ENCODE measurements at places on chromosomes 3 and 15.

DNA sequence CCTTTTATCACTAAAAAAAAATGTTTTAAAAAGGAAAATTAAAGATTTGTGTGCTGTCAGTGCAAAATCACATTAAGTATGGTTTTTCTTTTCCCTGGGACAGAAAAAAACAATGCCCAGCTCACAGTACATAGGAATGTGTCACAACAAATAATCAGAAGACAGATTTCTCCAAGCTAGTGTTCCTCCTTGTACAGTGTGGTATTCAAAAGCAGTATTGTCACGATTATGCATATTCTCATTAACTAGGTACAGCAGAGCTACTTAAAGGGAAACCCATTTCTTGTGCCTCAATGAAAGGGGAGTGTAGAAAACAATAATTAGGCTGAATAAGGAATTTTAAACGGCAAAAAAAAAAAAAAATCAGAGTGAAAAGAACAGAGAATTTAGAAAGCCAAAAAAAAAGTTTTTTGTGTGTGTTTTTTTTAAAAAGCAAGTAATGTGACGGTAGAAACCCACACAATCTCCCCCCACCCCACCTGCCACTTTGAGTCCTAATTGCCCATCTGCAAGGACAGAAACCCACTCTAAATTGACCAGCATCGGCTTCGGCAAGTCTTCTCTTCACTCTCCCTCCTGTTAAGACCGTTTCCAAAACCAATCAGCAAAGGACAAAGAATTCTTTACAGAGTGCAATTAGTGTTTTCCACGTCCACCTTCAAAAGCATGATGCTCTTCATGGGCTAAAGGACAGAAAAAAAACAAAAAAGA is 41.0 kb downstream of the EIF4E3 start:
- no peak overlapping the region for H3K4me3 ChIP-seq
- no peak for DNase-seq
- no peak overlapping the region for H3K27ac ChIP-seq
- H3K36me3 ChIP-seq, result no peaks in the 10 kb centered on the region

GRCh38 chr3:113118336-113118735 is 93.0 kb upstream of the BOC start:
- no peaks in the 10 kb centered on the region for H3K36me3 ChIP-seq
- no peak for DNase-seq
- no peak overlapping the region for H3K4me3 ChIP-seq

DNA sequence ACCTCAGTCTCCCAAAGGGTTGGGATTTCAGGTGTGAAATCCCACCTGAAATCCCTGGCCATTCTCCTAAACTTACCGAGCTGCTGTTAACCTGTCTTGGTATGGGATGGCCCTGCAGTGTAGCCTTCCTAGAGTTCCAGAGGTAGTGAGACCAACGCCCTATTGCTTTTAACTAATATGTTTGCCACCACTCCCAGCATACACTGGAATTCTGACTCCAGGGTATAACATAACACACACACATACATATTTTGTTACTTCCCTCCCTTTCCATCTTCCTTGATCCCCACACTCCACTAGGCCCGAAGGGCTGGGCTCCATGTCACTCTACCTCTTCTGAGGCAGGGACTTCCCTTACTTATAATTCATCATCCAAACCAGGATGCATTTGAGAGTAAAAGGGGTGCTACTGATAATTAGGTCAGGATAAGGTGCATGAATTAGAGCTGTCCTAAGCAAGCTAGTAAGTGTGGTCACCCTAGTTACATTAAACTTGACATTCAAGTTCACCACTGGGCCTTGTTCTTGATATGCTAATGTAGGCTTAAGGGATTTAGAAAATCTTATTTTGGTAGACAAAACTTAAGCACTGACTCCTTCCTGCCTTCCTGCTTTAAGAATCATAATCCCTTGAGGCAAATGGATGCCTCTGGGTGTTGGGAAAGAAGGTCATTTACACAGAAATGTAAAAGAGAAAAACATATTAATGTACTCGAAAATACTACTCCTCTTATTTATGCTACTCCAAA is 317.6 kb downstream of the MAGI1 start:
- no peak overlapping the region for H3K4me3 ChIP-seq
- no peak for DNase-seq
- no peak overlapping the region for H3K27ac ChIP-seq
- no peaks in the 10 kb centered on the region for H3K4me1 ChIP-seq
- no peaks in the 10 kb centered on the region for H3K36me3 ChIP-seq

GRCh38 chr3:85041001-85041400 is 82.2 kb downstream of the CADM2 start:
- no peaks in the 10 kb centered on the region for H3K27me3 ChIP-seq
- H3K4me1 ChIP-seq, result no peaks in the 10 kb centered on the region
- no peak overlapping the region for H3K27ac ChIP-seq
- no peaks in the 10 kb centered on the region for H3K36me3 ChIP-seq

- peaks cover 9% of the 10 kb centered on the region for H3K4me1 ChIP-seq
- H3K27ac ChIP-seq, result no peak overlapping the region
- H3K27me3 ChIP-seq, result peaks cover 3% of the 10 kb centered on the region
- H3K4me3 ChIP-seq, result no peak overlapping the region
- no peaks in the 10 kb centered on the region for H3K36me3 ChIP-seq
- no peak for DNase-seq
These were observed 77.6 kb upstream of the CHD2 start for GRCh38 chr15:92822216-92823144.

DNA sequence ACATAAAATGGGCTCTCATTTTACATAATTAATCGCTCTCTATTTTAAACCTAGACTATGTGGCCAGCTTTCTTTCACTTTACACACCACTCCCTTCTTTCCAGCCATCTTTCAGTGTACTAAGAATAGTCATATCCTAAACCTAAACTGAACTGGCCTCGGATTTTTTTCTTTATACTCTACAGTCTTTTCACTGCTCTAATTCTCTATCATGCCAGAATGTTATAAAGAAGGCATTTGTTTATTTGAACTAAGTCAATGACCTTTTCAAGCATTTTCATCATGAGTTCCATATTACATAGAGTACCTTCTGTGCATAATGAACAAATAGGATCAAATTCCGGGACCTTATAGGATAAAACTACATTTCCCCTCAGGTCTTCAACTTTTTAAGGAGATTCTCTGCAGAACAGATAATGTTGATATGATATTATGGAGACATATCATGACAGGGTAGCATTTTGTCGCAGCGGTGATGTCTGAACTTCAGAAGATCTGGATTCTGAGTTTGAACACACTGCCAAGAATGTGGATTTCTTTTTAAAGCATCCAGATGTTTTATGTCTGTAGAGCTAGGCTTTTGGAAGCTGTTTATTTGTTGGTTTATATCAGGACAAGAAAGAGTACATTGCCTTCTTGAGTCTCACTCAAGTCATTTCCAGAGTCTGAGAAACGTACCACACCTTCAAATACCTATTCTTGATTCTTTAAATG is 1047.3 kb downstream of the MCTP2 start:
- DNase-seq, result no peak
- H3K4me1 ChIP-seq, result peaks cover 8% of the 10 kb centered on the region
- no peaks in the 10 kb centered on the region for H3K27me3 ChIP-seq

DNA sequence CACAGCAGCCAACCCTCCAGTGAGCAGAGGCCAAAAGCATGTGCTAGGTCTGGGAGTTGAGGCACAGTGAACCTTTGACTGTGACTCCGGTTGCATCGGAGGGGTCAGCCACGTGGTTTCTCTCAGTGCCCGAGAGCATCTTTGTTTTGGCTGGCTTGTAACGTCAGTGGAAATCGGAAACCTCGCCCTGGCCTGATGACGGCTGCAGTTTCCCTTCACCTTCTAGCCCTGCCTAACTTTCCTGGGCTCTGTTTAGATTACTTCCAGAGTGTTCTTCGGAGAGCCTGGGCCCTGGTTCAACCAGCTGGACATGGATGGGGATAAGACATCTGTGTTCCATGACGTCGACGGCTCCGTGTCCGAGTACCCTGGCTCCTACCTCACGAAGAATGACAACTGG is 56.6 kb downstream of the MESD start:
- H3K36me3 ChIP-seq, result no peaks in the 10 kb centered on the region
- H3K27me3 ChIP-seq, result no peaks in the 10 kb centered on the region
- no peak overlapping the region for H3K27ac ChIP-seq
- no peak overlapping the region for H3K4me3 ChIP-seq

DNA sequence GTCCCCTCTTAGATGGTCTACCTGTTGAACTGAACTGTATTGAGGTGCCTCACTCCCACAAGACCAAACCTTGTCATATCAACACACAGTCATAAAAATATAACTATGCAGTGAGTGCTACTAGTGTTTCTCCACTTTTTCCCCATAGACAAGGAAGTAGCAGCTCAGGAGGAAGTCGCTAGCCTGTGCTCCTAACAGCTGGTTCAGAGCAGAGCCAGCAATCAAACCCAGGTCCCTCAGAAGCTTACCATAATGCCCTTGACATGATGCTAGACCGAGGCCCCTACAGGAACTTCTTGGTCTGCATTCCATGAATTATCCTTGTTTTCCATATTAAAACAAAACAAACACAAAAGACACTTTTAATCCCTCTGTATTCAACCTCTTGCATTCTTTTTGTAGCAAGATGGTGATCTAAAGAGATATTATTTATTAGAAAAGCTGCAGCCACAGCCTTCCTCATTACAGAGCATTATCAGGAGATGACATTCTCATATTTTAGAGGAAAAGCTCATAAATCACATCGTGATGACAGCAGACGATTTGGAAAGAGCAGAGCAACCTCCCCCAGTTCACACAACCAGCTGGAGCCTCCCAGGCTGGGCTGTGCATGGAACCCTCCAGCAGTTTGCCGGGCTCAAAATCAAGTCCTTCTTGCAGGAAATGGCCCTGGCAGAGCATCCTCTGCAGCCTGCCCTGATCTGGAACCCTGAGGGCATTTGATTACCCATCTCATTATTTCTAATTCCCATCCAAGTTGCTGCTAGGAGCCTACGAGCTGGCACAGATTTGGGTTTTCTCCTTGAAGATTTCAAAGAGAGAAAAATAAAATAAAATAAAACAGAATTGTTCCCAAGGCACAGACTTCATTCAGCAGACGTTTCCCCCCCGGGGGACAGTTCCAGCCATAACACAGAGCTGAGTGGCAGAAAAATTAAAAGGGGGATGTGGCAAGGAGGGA is 118.8 kb downstream of the SRGAP3 start:
- no peaks in the 10 kb centered on the region for H3K4me1 ChIP-seq
- no peaks in the 10 kb centered on the region for H3K36me3 ChIP-seq
- DNase-seq, result no peak
- no peak overlapping the region for H3K4me3 ChIP-seq
- peaks cover 4% of the 10 kb centered on the region for H3K27me3 ChIP-seq
- H3K27ac ChIP-seq, result no peak overlapping the region

- H3K27ac ChIP-seq, result no peak overlapping the region
- no peaks in the 10 kb centered on the region for H3K36me3 ChIP-seq
- no peak overlapping the region for H3K4me3 ChIP-seq
- no peaks in the 10 kb centered on the region for H3K4me1 ChIP-seq
- DNase-seq, result no peak
- H3K27me3 ChIP-seq, result peaks cover 11% of the 10 kb centered on the region
These were observed 70.1 kb downstream of the CASR start for GRCh38 chr3:122253581-122253980.

- peak; percentile 0 for DNase-seq
- no peak overlapping the region for H3K4me3 ChIP-seq
- H3K27ac ChIP-seq, result no peak overlapping the region
- H3K36me3 ChIP-seq, result no peaks in the 10 kb centered on the region
These were observed 94.7 kb upstream of the SLC7A14 start for GRCh38 chr3:170680593-170680992.

GRCh38 chr3:114428044-114428595 is 134.3 kb downstream of the TIGIT start:
- H3K36me3 ChIP-seq, result no peaks in the 10 kb centered on the region
- H3K27me3 ChIP-seq, result no peaks in the 10 kb centered on the region
- no peaks in the 10 kb centered on the region for H3K4me1 ChIP-seq
- no peak for DNase-seq
- H3K4me3 ChIP-seq, result no peak overlapping the region

- H3K4me3 ChIP-seq, result peak overlapping the region; percentile 90
- H3K4me1 ChIP-seq, result peaks cover 17% of the 10 kb centered on the region
- no peaks in the 10 kb centered on the region for H3K27me3 ChIP-seq
- H3K27ac ChIP-seq, result peak overlapping the region; percentile 88
These were observed 466 bp downstream of the NFKBIZ start for GRCh38 chr3:101849714-101850245.

DNA sequence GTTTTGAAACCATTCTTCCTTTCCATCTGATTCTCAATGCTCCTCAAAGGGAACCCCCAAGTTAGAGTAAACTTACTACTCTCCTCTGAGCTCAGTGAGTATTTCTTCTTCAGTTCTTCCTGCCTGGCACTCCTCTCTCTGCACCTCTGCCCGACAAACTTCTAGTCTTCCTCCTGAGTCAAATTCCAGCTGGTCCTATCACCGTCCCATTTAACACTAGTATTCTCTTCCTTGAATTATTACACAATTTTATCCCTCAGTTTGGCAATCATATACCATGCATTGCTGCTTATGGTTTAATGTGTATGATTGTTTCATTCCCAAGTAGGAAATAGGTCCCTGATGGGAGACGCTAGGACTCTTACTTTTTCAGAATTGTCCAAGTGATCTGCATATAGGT is 279.7 kb downstream of the MECOM start:
- no peak overlapping the region for H3K27ac ChIP-seq
- H3K36me3 ChIP-seq, result no peaks in the 10 kb centered on the region
- no peak overlapping the region for H3K4me3 ChIP-seq
- no peaks in the 10 kb centered on the region for H3K27me3 ChIP-seq
- no peak for DNase-seq
- H3K4me1 ChIP-seq, result peaks cover 19% of the 10 kb centered on the region

- no peak overlapping the region for H3K27ac ChIP-seq
- H3K4me1 ChIP-seq, result peaks cover 8% of the 10 kb centered on the region
- peaks cover 5% of the 10 kb centered on the region for H3K27me3 ChIP-seq
- H3K4me3 ChIP-seq, result no peak overlapping the region
- H3K36me3 ChIP-seq, result no peaks in the 10 kb centered on the region
These were observed 31.4 kb downstream of the STARD5 start for GRCh38 chr15:81292523-81293001.

DNA sequence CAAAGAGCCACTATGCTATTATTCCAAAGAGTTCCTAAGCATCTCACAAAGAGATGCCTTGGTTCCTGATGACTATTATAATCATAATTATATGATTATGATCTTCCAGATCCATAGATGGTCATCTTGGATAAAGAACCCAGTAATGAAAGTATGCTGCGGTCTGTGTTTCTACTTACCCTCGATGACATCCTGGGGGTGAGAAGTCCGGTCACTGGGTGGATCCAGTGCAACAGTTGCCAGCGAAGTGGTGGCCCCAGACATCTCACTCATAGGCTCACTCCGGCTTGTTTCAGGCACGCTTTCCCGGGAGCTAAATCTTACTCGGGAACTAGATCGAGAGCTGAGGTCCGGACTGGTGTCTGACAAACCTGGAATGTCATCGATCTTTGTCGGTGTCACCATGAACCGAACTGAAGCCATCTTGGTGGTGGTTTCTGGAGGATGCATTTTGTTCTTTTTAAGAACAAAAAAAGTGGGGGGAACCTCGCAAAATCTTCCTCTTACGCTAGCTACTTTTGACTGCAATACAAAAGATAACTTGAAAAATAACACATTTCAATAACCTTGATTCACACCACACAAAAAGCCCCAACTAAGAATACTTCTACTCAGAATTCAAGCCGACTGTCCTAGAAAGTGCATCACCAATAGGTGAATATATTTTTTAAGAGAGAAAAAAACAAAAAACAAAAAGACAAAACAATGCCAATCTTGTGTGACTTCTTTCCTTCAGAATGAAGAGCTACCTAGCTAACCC is 1.2 kb downstream of the SLC12A6 start:
- H3K4me3 ChIP-seq, result no peak overlapping the region
- H3K27me3 ChIP-seq, result no peaks in the 10 kb centered on the region
- DNase-seq, result no peak
- H3K4me1 ChIP-seq, result peaks cover 37% of the 10 kb centered on the region
- peaks cover 2% of the 10 kb centered on the region for H3K36me3 ChIP-seq
- H3K27ac ChIP-seq, result no peak overlapping the region

GRCh38 chr15:101088788-101089578 is 162.9 kb downstream of the CHSY1 start:
- DNase-seq, result peak; percentile 47
- H3K4me1 ChIP-seq, result peaks cover 17% of the 10 kb centered on the region
- no peaks in the 10 kb centered on the region for H3K27me3 ChIP-seq
- no peak overlapping the region for H3K27ac ChIP-seq
- no peaks in the 10 kb centered on the region for H3K36me3 ChIP-seq
- H3K4me3 ChIP-seq, result no peak overlapping the region

All from endothelial cell of umbilical vein (primary cell).